ENCODE measurements at places on chromosomes 1 and 21.

DNA sequence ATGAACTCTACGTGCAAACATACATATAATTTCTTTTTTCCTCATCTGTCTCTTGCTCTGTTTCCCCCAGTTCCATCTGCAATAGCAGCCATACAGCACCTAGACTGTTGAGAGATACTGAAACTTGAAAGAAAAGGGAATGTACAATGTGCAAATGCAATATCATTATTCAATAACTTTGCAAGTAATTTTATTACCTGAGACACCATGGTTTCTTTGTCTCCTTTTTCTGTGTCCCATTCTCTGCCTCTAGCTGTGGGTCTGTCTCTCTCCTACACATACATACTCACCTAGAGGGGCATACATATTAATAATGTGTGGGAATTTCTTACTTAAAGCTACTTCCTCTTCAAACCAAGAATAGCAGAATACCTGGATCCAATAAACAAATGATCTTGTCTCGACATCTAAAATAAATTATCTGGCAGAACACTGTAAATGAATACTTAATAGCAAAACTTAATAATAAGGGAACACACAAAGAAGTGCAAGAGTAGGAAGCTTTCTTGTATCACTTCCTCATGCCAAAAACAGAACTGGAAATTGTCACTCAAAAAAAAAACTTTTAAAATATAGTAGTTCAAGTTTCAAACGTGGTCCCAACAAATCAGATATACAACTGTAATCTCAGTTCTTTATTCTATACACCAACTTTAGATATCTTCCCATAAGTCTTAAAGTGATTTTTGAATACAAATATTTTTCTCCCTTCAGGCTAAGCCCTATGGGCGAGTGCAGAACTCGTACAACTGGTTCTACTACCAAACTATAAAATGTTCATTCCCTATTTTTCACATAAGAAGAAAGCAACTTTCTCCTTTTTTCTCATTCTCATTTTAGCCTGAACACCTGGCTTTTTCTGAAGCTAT lies 194.6 kb downstream of the NRIP1 start:
- DNase-seq, result no peak

DNA sequence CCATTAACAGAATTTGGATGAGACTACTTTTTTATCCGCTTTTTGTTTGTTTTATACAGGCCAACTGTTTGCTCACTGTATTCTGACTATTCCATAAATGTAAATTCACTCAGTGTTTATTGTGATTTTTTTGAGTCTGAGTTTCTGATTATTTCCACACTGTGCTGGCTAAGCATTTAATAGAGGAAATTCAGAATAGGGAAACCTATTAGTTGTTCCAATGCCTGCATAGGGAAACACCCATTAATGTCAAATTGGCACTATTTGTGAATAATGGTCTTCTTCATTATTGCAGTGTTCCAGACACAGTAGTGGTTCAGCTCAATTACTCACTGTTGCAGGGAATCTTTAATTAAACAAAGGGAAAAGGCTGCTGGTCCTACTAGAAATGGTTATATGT lies 174.7 kb upstream of the SGIP1 start:
- DNase-seq, result no peak

GRCh38 chr1:35029761-35030160 lies 2.0 kb downstream of the ZMYM6 start:
- no peak for DNase-seq

GRCh38 chr1:195754303-195754702 lies 853.9 kb downstream of the KCNT2 start:
- no peak for DNase-seq

GRCh38 chr1:9848022-9848421 lies 24.3 kb upstream of the CLSTN1 start:
- DNase-seq, result no peak

GRCh38 chr1:81671038-81671437 lies 129.7 kb upstream of the ADGRL2 start:
- DNase-seq, result no peak

- no peak for DNase-seq
Observed at GRCh38 chr1:77874804-77875445, 13.5 kb upstream of the NEXN start.

DNA sequence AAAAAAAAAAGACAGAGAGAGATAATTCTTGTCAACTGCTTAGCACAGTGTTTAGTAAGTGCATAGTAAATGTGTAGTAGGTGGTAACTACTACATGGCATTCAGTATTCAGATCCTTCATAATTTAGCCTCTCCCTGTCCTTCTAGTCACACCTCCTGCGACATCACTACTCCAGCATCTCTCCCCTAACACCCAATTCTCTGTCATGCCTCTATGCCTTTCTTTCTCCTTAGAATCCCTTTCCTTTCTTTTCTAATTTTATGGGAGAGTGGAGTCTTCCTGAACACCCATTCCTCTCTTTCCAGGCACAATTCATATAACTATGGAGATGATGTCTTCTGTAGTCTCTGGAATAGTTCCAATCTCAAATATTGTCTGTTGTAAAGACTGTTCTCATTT lies 3.9 kb upstream of the VPS72 start:
- no peak for DNase-seq

DNA sequence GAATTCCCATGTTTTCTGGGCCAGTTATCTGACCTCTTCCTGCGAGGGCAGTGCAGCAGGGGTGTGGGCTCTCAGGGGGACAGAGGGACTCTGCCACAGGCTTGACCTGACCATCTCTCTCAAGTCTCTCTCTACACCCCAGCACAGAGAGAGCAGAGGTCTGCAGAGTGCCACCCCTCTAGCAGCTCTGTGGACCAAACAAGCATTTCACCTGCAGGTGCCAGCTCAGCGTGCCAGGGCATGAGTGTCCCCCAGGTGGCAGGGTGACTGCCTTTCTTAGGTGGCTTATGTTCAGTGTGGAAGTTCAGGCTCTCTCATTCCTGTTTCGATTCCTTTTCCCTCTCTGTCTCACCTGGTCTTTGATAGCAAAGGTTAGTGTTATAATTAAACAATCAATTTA lies 191.3 kb downstream of the CACNA1E start:
- DNase-seq, result no peak

DNA sequence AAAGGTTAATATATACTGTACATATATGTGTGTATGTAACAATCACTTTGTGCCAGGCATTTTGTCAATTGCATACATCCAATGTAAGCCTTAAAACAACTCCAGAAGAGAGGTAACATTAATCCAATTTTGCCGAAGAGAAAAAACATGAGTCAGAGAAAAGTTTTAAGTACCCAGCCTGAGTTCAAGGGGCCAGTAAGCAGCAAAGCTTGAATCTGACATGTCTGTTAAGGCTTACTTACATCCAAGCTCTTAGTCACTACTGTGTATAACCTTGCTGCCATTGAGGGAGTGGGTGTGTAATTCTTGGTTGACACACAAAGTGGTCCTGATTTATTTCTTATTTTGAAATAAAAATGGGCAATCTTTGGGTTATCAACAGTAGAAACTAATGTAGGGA lies 360.4 kb upstream of the LYPLAL1 start:
- no peak for DNase-seq

GRCh38 chr1:62900566-62900965 lies 116.6 kb downstream of the ATG4C start:
- no peak for DNase-seq

DNA sequence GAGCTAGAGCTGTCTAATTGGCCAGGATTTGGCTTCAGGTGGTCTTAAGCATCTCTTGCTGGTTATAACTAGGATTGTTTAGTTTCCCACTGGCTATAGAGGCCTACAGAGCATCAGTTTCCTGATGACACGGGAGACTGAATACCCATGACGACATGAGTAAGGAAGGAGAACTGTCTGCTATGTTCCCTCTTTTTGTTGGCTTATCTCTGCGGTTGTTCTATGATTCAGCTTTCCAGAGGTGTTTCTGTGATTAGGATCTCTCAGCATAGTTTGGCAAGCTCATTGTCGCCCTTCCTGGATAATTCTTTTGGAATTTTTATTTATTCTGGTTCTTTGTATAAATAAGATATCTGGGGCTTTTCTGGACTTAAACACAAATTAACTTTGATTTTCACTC lies 163.4 kb downstream of the OLFM3 start:
- no peak for DNase-seq

DNA sequence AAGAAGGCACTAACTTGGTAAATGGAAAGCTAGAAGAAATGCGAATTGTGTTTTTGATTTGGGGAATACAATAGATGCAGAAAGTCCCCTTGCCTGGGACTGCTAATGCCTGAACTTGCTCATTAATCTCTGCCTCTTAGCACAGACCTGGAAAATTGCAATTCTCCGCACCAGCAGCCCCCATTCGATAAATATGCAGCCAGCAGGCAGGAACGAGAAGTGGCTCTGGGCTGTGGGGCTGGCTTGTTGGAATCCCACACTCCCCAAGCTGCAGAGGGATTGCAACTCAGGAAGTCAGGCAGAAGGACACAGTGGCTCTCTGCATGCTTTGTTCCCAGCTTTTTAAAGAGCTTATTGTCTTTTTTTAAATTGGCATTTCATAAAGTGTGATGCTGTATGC lies 51.3 kb downstream of the PCP4 start:
- DNase-seq, result no peak

DNA sequence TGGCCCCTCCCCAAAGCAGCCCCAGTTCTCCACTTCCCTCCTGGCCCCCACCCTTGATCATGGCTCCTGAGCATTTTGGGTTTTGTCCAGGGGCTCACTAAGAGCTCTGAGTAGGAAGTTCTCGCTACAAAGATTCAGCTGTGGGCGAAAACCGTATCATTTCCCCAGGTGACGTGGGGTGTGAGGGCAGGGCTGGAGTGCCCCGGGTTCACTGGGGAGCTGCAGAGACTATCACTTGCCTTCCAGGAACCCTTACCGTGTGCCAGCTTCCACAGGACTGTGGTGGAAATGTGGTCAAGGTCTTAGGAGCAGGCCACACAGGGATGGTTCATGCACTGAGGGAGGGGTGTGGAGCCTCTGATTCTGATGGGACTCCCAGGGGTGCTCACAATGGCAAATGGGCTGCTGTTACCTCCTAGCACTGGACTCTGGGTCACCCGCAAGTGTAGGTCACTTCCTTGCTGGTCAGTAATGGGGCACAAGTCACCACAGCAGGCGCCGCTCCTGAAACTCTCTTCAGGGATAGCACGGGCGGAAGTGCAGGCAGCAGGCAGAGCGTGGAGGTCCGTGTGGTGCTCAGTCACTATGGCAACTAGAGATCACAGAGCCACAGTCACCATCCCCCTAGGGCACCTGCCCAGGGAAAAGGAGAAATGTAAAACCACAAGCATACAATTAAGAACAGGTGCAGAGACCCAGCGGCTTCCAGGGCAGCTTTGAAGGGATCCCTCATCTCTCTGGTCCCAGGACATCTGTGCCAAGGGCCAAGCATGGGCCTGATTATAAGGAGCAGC lies 35.4 kb downstream of the RSPH1 start:
- DNase-seq, result peak; percentile 35

DNA sequence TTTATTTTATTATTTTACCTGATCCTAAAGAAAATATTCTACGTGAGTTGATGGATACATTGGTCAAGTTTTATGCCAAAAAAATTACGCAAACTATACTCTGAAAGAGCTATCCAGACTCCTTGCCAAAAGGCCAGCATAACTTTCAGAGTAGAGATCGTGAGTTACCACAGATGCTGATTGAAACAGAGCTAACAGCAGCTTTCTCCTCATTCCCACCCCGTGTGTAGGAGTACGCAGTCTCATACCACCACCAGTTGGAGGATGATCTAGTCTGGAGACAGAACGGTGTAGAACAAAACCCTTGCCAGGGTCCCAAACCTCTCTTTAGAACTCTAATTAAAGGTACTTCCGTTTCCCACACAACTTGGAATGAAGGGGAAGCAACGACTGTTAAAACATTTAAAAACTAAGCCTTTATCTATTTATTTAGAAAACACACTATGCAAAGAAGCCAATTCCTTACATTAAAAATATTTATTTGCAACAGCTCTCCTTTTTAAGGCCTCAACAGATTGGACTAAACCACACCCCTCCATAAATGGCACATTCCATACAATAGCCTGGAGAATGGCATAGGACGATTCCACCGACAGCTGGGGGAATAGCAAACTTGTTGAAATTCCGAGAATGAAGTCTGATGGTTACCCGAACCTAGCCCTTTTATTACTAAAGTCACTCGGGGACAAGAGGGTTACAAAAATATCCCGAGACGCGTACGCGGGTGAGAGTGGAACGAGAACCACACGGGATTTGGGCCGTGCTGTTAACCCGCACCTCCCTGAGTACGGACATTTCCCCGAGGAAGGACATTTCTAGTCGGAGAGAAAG lies 1.4 kb downstream of the NUCKS1 start:
- peak; percentile 17 for DNase-seq

DNA sequence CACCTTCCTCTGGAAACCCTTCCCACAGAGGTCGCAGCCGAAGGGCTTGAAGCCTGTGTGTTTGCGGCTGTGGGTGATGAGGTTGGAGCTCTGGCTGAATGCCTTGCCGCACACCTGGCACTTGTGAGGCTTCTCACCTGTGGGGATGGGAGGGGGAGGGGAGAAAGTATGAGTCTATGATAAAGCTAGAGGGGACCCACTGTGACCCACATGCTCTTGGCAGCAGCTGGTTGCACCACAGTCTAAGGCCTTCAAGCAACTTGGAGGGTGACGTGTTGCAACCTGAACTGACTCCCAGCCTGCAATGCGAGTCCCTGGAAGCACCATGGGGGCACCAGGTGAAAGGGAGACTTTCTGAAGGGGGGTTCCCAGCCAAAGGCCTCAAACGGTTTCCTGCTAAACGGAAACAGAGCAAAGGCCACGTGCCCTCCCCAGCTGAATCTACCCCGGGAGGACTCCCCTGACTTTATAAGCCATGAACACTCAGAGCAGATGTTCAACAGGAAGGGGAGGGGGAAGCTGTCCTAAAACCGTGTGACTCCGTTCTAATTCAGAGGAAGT lies 10.6 kb downstream of the GFI1 start:
- DNase-seq, result peak; percentile 27

GRCh38 chr1:234617986-234618736 lies 8.2 kb upstream of the IRF2BP2 start:
- DNase-seq, result no peak

DNA sequence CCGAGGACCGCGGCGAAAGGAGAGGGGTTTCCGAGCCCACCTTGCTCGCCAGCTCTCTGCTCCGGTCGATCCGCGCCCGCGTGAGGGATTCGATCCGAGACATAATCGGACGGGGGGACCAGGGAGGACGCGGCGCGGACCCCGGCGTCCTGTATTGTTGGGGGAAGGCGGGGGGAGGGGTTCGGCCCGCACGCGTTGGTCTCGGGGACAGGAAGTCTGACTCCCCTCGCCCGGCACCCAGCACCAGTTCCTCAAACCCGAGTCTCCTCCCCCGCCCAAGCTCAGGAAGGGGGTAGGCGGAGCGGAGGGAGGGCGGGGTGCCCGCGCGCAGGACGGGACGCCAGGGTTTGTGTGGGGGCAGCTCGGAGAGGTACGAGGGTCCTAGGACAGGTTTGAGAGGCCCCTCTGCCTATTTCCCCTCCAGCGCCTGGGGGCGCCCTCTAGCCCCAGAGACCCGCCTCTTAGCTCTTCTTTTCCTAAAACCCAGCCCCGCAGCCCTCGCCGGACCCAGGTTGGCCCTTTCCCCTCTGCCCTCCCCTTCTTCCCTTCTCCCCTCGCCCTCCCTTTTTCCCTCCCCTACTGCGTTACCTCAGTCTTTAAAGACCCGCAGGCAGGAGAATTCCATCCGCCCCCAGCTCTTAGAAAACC lies at the start of gene ARHGEF2:
Gene ARHGEF2 (minus strand): TSS at position 223 of the 648 bp plus-strand sequence. CDS start 120 bp downstream, at position 103.
- DNase-seq, result peak; percentile 65

GRCh38 chr1:230307213-230307612 lies 118.9 kb downstream of the PGBD5 start:
- no peak for DNase-seq

Measured in activated CD4-positive, alpha-beta T cell treated with anti-CD3 and anti-CD28 coated beads for 1 hour (primary cell).